ENCODE measurements at places on chromosomes 3 and 15.

DNA sequence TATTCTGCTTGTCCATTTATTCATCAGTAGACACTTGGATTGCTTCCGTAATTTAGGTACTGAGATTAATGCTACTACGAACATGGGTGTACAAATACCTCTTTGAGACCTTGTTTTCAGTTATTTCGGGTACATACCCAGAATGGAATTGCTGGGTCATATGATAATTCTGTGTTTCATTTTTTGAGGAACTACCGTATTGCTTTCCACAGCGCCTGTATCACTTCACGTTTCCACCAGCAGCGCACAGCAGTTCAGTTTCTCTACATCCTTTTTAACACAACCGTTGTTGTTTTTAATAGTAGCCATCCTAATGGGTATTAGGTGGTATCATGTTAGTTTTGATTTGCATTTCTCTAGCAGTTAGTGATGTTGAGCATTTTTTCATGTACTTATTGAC, 9.5 kb downstream of the PAK2 start:
- no peak for DNase-seq

GRCh38 chr3:5560199-5560598, 372.7 kb downstream of the EDEM1 start:
- DNase-seq: no peak

DNA sequence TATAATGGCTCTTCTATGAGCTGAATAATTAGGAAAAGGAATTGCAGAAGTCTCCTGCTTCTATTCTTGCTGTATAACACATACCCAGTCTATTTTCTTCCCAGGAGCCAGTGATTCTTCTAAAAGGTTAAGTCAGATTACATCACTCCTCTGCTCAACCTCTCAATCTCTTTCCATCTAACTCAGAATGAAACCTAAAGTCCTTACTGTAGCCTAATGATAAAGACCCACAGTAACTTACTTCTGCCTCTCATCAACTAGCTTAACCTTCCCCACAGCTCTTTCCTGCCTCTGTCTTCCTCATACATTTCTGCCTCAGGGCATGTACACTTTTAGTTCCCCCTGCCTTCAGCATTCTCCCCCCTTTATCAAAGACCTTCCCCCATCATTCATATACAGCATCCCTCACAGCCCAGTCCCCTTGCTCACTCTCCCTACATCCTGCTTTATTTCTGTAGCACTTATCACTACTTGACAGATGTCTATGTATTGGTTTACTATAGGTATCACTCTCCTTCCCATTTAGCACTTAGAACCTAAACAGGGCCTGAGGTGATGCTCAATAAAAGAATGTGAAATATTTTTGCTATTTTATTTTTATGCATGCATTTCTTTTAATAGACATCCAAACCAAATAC, 28.5 kb upstream of the CMTM6 start:
- no peak for DNase-seq

GRCh38 chr15:64568765-64569164, 108.4 kb downstream of the ZNF609 start:
- DNase-seq: no peak

- no peak for DNase-seq
Measured at GRCh38 chr15:91946581-91947292, 93.2 kb downstream of the SLCO3A1 start.

Data from anterior cingulate cortex (tissue), 58 donors.